ENCODE measurements at places on chromosomes 6 and 20.

- no peak for DNase-seq
Observed at GRCh38 chr20:58691773-58692578, 624 bp upstream of the NPEPL1 start.

- no peak for DNase-seq
Observed at GRCh38 chr6:135833771-135834170, 17.7 kb upstream of the PDE7B start.

DNA sequence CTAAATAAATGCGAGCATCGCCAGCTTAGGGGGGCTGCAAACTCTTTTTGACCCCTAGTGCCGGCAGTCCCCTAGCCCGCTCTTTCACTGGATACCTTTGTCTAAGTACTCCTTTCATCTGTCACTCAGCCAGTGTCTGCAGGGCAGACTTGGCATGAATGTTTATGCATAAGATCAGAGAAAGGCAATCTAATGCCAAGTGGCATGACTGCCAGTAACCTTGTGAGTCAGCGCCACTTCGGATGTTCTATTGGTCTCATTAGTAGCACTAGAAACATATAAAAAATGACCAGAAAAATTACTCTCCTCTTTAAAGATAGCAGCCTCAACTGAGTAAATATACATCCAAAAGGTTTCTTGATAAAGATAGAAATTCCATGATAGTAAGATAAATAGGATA, 192.2 kb downstream of the TBC1D32 start:
- no peak for DNase-seq

GRCh38 chr6:4041480-4041879, 37.5 kb downstream of the FAM217A start:
- DNase-seq, result no peak

DNA sequence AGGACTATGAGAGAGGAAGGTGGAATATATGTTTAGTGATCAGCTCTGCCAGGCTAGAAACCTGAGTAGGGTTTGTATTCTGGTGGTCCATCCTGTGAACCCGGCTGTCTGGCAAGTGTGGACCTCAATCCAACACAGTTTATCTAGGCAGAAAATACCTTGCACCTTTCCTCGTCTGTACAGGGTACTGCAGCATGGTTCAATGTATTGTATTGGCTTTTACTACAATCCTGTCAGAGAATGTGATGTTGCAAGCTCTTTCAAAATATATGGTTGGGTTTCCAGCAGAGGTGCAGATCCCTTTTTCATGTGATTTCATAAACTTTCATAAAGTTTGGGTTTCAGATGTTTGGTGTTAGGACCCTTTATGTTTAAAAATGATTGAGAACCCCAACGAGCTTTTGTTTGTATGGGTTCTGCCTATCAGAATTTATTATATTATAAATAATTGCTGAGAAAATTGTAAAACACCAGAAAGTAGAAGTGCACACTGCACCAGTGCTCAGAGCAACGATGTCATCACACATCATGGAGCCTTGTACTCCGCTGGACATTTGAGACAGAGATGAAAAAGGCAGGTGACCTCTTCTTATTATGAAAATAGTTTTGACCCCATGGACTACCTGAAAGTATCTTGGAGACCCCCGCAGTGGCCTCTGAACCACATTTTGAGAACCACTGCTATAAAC, 106.6 kb downstream of the RTN4IP1 start:
- no peak for DNase-seq

GRCh38 chr6:72410769-72411168, 211.1 kb upstream of the KCNQ5 start:
- no peak for DNase-seq

DNA sequence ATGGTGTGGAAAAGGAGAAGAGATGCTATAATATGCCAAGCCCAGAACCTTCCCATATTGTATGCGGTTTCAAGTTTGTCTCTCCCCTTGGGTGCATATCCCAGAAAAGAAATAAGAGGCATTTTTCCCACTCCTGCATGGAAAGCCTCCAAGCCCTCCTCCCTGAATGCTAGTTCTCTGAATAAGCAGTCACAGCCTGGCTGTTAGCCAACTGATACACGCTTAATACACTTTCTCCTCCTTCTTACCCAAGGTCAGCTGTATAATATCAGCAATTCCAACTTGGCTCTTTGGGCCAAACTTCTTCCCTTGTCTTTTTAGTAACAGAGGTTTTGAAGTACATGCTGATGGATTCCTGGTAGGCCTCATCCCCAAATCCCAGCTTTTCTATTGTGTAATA, 440.1 kb downstream of the EPHA7 start:
- no peak for DNase-seq

DNA sequence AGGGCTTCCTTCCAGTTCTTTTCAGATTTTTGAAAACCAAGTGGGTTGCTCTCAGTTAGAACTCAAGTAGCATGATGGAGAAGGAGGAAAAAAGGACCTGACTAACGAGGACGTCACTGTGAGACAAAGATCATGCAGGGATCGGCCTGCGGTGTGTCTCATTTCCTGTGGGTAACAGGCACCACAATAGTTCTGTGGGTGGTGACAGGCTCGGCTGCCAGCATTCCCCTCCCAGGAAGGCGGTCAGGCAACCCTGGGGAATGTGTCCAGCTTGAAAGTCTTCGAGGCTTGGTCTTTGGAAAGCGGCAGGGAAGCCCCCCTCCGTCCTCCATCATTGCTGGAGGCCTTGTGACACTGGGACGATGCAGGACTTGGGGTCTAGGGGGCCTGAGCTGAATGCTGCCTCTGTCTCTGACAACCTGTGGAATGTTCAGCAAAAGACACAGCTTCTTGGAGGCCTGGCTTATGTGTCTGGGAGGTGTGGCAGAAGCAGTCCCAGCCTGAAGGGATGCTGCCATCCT, 121.0 kb downstream of the BCAS1 start:
- DNase-seq, result peak; percentile 29

DNA sequence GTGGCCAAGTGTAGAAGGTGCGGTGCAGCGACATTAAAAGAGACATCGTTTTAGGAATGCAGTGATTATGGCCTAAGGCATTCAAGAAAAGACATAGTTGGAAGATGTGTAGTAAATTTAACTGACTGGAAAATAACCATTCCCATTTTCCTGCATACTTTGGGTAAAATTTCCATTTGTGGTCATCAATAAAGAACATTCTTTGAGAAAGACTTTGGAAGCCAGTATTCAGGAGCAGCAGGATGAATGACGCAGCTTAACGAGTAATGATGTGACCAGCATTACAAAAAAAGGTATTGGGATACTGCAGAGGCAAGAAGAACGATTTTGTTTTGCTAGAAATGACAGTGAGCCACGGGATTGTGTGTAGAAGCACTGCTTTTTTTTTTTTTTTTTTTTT, 7.0 kb upstream of the RWDD1 start:
- no peak for DNase-seq

DNA sequence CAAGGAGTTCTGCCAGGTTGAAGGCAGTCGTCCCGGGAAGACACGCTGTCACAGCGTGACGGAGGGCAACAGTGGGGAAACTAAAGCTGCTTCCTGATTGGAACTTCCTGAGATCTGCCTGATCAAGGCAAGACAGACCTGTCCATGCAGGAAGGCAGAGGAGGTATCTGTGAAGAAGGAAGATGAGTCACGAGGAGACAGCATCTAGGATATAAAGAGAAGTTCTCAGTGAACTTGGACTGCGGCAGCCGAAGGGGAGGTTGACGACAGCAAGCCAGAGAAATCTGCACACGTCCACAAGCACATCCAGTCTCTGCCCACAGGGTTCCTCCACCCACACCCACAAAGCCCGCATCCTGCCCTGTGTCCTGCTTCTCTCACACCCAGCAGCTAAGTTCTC, 38.6 kb downstream of the PREP start:
- DNase-seq, result no peak

GRCh38 chr6:41943456-41943855, 1.8 kb upstream of the CCND3 start:
- no peak for DNase-seq

GRCh38 chr6:33077908-33078307, 2.1 kb downstream of the HLA-DPB1 start:
- DNase-seq, result no peak

DNA sequence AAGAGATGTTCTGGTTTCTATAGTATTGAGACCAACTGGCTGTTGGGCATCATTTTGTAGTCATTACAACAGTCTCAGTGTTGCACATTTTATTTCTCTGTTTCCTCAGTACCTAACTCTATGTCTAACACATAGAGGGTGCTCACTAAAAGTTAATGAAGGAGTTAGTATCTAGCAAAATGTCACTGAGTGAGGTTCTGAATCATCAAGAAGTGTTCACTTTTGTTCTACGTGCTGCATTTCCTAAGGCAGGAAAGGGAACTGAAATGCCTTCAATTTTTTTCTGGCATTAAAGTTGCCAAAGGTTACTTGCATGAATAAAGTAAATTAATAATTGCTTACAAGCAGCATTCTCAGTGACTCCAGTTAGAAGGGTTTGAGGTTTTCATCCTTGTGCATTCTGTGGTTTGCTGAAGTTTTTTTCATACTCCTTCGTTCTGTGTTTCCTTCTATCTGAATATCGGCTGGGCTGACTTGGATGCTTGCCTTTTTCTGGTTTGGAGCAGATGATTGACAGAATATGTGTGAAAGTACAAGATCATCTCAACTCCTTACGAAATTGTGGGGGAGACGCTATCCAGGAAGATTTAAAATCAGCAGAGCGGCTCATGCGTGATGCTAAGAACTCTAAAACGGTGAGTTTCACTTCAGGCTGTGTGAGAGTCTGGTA, 114.5 kb upstream of the SCGN start:
- no peak for DNase-seq

DNA sequence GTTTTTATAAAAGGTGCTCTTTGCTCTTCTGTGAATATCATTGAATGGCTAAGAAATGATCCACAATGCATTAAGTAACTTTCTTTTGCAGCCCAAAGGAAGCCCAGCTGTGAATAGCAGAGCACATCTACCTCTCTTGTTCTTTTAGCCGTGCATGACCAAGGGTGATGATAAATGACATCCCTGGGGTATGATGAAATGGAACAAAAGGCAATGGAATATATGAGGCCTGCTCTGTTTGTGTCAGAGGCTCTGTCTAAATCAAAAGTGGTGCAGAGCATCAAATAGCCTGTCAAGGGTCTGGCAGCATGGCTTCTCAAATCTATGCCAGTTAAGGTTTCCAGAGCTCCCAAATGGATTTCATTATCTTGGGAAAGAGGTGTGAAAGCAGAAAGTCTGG, 362.6 kb upstream of the RNF217 start:
- no peak for DNase-seq

GRCh38 chr6:151141685-151142084, 98.1 kb upstream of the AKAP12 start:
- DNase-seq, result no peak

DNA sequence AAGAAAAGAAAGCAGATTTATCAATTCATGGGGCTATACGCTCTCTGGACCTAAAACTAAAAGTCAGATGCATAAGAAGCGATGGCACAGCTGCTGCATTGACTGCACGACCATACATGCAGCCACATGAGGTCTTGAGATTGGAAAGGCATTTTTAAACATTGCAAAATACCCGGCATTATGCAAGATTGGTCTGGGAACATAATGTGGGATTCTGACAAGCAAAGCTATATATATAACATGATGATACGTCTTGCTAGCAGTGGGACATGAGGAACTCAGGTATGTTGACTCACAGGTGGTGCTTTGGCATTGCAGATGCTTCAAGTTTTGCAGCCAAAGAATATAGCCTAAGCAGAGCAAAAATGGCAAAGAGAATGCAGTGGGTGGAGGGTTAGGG, 55.1 kb downstream of the SAMD3 start:
- no peak for DNase-seq

GRCh38 chr6:74510878-74511277, 695.0 kb downstream of the COL12A1 start:
- no peak for DNase-seq

DNA sequence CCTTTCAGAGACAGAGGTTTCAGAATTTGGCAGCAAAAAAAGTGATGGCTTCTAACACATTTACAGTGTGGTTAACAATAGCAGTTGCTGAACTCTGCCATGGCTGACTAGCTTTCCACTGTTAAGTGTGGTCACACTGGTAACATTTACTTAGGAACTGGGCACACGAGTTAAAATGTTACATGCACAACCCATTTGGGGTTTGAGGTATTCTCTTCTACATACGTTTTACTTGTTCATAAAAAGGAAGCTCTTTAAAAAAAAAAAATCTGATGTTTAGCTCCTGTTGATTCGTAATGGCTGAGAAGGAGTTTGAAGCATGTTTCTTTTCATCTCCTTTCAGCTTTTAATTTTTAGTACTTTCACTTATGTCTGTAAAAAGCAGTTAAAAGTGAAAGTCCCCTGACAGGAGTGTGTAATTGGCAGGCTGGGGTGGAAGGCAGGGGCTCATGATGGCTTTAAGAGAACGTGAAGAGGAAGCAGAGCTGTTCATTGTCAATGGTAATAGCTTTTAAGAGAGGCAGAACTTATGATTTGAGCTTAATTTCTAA, 245.9 kb downstream of the FARS2 start:
- DNase-seq, result no peak

DNA sequence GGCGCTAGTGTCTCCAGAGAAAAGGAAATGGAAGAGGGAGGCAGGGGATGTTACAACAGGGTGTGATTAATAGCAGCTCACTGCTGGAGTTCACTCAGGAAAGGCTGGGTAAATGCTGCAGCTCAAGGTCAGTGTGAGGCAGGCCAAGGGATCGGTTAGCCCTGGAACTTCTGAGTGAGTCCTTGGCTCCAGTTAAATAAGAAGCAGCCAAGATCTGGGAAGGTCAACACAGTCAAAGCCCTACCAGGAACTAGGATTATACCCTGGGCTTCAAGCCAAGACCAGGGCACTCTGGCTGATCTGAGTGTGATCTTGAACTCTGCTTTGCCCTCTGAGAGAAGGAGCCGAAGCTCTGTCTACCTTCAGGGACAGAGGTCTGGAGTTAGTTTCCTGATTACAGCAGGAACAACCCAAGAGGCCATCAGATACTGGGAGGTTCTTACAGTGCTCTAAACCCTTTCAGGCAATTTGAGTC, 44.3 kb downstream of the TPD52L1 start:
- no peak for DNase-seq

- DNase-seq, result no peak
Observed at GRCh38 chr6:35635601-35636597, 52.8 kb downstream of the FKBP5 start.

GRCh38 chr20:41650231-41650948, 32.2 kb upstream of the CHD6 start:
- no peak for DNase-seq

DNA sequence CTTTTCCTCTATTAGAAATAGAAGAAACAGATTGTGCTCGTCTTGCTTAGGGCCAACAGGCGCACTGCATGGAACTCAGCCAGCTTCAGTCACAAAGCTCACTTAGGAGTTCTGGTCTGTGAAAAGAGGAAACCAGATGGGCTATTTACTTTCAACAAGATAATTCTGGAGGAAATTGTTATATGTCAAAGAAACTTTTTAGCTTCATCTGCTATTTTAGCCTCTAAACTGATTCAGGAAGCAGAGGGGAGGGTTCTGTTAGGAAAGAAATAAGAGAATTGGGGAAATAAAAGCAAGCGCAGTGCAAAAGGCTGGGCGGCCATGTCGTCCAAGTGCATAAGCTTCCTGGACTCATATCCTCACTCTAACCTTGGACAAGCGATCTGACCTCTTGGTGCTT, 21.3 kb downstream of the PRKN start:
- no peak for DNase-seq

- DNase-seq, result no peak
Observed at GRCh38 chr6:151649835-151650234, 156.0 kb downstream of the CCDC170 start.

- no peak for DNase-seq
Observed at GRCh38 chr6:47773005-47773404, 8.8 kb upstream of the OPN5 start.

Measured in hypothalamus (tissue), 51 donors.